HCEC 1CT (cell line): ENCODE measurements at places on chromosomes 5 and 9.

- DNase-seq, result no peak
These were observed 4.4 kb upstream of the SPTLC1 start for GRCh38 chr9:92119586-92119985.

GRCh38 chr9:78325343-78325742 lies 28.4 kb downstream of the PSAT1 start:
- no peak for DNase-seq

- no peak for DNase-seq
These were observed 47.9 kb upstream of the ST8SIA4 start for GRCh38 chr5:100950985-100951384.

GRCh38 chr5:131635684-131636572 lies 899 bp upstream of the RAPGEF6 start:
- DNase-seq, result peak; percentile 30

DNA sequence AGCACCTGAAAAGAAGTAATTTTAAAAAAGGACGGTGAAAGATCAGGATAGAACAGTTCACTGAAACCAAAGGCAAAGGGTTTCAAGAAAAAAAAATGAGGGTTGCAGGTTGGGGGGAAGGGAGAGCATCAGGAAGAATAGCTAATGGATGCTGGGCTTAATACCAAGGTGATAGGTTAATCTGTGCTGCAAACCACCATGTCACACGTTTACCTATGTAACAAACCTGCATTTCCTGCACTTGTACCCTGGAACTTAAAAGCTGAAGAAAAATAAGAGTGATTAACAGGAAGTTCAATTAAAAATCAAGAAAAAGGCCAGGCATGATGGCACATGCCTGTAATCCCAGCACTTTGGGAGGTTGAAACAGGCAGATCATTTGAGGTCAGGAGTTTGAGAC lies 44.1 kb upstream of the RNF38 start:
- DNase-seq, result no peak

GRCh38 chr5:168743617-168744016 lies 164.4 kb upstream of the PANK3 start:
- DNase-seq, result no peak

- DNase-seq, result peak; percentile 17
These were observed 70.1 kb downstream of the CWC27 start for GRCh38 chr5:64838803-64839202.
